ENCODE measurements at places on chromosomes 7 and 10.

DNA sequence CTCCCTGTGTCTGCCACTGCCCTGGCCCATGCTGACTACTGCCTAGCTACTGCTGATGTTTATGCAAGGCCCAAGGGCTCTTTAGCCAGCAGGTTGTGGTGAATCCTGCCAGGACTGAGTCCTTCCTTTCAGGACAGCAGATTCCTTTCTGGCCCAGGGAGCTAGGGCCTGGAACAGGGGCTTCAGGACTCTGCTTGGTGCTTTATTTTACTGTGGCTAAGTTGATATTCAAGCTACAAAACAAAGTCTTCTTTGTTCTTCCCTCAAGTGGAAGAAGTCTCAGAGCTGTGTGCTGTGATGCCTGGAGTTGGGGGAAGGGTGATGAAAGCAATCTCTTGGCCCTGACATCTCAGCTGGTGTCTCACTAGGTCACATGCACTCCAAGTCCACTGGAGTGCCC, 66.2 kb upstream of the NME8 start:
- DNase-seq = no peak

DNA sequence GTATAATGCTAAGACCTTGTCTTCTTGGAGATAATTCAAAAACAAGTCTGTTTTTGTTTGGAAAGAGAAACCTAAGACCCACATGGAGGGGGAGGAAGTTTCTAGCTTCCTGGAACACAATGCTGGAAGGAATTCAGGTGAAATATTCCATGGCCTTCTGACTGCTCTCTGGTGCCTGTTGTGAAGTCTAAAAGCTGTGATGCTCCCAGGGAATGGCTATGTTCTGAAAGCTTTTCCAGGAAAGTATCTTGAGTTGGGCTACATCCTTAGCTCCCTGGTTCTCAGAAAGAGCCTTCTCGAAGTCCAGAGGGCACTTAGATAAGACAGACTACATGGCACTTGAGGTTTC, 12.5 kb upstream of the PFKP start:
- DNase-seq = no peak

DNA sequence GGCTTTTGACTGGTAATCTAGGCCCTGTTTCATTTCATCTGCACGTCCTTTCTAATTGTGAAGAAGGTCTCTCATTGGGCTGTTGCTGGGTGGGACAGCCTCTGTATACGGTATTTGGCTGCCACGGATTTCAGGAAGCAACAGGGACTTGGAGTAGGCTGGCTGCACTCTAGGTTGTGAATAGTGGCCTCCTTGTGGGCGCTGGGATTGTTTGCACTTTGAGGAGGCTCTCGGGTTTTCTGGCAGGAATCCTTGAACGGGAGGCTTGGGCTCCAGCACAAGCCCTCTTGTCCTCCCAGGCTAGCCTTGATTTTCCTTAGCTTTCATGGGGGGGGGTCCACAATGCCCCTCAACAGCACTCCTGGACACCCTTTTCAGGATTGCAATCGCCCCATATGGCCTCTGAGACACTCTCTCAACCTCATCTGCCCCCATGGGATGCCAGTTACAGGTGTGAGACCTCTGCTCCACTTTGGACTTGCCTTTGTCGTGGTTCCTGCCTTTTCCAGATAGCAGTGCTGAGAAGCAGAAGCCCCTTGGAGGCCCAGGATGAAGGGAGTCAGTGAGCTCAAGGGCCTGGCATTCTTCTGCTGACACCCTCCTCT, 33.9 kb upstream of the ZNF273 start:
- DNase-seq = no peak

- no peak for DNase-seq
Measured at GRCh38 chr7:76292213-76292573, 10.3 kb upstream of the HSPB1 start.

All from left ventricle myocardium superior (tissue), 1 donor.